DND-41 (cell line): ENCODE measurements at places on chromosomes 4 and X.

DNA sequence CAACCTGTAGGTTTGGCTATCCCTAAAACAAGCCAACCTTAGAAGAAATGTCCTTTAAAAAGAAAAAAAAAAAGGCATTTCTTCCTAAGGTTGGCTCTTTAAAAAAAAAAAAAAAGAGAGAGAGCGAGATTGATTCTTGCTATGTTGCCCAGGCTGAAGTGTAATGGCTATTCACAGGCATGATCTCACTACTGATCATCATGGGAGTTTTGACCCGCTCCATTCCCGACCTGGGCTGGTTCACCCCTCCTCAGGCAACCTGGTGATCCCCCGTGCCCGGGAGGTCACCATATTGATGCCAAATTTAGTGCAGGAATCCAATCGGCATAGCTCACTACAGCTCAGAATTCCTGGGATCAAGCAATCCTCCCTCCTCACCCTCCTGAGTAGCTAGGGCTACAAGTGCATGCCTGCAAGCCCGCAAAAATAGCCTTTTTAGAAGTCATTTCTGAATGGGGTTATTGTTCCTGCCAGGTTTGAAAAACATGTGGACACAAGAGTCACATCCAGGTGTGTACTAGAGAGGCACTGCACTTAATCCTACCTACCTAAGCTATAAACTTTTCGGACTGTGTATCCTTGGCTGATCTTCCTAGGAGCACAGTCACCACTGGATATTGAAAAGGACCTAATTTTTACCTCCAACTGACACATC is 61.4 kb upstream of the ZCCHC13 start:
- no peak overlapping the region for H3K4me3 ChIP-seq
- H3K27me3 ChIP-seq = no peaks in the 10 kb centered on the region
- H3K27ac ChIP-seq = no peak overlapping the region
- H3K36me3 ChIP-seq = peaks cover 54% of the 10 kb centered on the region
- no peak for DNase-seq
- H3K4me1 ChIP-seq = no peaks in the 10 kb centered on the region

GRCh38 chr4:186660403-186660802 is 63.3 kb downstream of the FAT1 start:
- H3K4me1 ChIP-seq = no peaks in the 10 kb centered on the region
- H3K4me3 ChIP-seq = no peak overlapping the region
- H3K27ac ChIP-seq = no peak overlapping the region
- H3K27me3 ChIP-seq = no peaks in the 10 kb centered on the region
- H3K36me3 ChIP-seq = no peaks in the 10 kb centered on the region
- no peak for DNase-seq

GRCh38 chrX:56764153-56764974 is 35.3 kb downstream of the NBDY start:
- H3K36me3 ChIP-seq = peaks cover 18% of the 10 kb centered on the region
- no peaks in the 10 kb centered on the region for H3K27me3 ChIP-seq
- H3K4me3 ChIP-seq = peak overlapping the region; percentile 28; the same call in 1 of the 2 replicates
- peak overlapping the region; percentile 86 for H3K27ac ChIP-seq
- peak; percentile 78 for DNase-seq

DNA sequence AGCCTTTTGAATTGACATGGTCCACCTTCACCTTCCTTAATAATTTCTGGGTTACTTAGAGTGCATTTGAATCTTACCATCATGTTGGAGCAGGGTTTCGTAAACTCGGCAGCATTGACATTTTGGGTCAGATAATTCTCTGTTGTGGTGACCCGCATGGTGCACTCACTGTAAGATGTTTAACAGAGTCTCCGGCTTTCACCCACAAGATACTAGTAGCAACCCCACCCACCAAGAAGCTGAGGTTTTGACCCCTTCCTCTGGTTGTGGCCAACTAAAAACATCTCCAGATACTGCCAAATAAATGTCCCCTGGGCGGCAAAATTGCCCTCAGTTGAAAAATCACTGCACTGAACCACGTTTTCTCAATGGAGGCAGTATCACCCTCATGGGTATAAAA is 62.7 kb downstream of the CHST7 start:
- no peak overlapping the region for H3K27ac ChIP-seq
- H3K4me3 ChIP-seq = no peak overlapping the region
- no peaks in the 10 kb centered on the region for H3K36me3 ChIP-seq
- DNase-seq = no peak
- no peaks in the 10 kb centered on the region for H3K4me1 ChIP-seq
- H3K27me3 ChIP-seq = no peaks in the 10 kb centered on the region

GRCh38 chrX:154718616-154719015 is 32.3 kb downstream of the GAB3 start:
- peak overlapping the region; percentile 43 for H3K4me3 ChIP-seq
- peak overlapping the region; percentile 96 for H3K27ac ChIP-seq
- no peaks in the 10 kb centered on the region for H3K27me3 ChIP-seq
- H3K36me3 ChIP-seq = peaks cover 42% of the 10 kb centered on the region
- H3K4me1 ChIP-seq = peaks cover 69% of the 10 kb centered on the region

DNA sequence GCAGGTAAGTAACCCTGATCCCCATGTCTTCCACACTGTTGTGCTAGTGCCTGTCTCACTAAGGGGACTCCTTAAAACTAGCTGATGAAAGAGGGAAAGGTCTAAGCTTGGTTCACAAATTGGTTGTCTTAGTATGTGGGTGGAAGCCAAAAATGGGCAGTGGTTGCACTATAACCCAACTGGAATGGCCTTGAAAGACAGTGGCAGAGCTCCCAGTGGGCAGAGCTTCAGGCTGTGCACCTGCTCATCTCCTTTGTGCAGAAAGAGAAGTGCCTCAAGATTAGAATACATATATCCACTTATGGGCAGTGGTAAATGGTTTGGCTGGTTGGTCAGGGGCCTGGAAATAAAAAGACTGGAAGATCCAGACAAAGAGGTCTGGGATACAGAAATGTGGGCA is 7.2 kb downstream of the SYN1 start:
- no peaks in the 10 kb centered on the region for H3K4me1 ChIP-seq
- H3K4me3 ChIP-seq = no peak overlapping the region
- H3K27ac ChIP-seq = no peak overlapping the region
- no peak for DNase-seq
- no peaks in the 10 kb centered on the region for H3K27me3 ChIP-seq

DNA sequence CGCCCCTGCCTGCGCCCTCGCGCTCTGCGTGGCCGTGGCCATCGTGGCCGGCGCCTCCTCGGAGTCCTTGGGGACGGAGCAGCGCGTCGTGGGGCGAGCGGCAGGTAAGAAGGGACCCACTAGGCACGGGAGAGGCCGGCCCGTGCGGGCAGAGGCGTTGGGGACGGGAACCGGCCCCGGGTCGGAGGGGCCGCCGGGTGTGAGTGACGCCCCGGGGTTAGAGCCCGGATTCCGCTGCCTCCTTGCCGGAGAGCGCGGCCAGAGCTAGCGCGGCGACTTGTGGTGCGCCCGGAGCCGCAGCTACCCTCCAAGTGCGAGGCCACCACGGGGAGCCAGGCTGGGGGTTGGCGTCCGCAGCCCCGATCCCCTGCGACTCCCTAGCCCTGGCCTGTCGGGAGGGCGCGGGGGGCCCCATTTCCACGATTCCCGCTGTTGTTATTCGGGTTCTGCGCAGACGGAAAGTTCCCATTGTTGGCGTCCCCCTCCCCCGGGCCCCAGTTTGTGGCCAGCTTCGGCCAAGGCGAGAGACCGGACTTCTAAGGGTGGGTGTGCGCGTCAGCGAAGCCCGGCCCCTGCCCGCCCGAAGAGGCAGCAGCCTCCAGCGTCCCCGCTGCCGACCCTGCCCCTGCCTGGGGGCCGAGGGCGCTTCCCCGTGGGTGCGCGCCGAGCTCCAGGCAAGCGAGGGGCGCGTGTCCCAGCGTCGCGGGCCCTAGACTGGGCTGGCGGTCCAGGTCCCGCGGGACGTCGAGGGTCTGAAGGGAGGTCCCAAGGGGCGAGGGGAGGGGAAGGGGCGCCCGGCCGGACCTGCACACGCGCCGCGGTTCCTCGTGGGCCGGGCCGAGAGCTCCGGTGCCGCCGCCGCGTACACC is 1.1 kb downstream of the FGFR3 start:
- no peak overlapping the region for H3K4me3 ChIP-seq
- H3K36me3 ChIP-seq = no peaks in the 10 kb centered on the region
- DNase-seq = no peak
- H3K4me1 ChIP-seq = peaks cover 11% of the 10 kb centered on the region
- no peaks in the 10 kb centered on the region for H3K27me3 ChIP-seq
- no peak overlapping the region for H3K27ac ChIP-seq

GRCh38 chrX:149877636-149878035 is 3.3 kb upstream of the MAGEA8 start:
- no peaks in the 10 kb centered on the region for H3K36me3 ChIP-seq
- no peaks in the 10 kb centered on the region for H3K4me1 ChIP-seq

- DNase-seq = no peak
- H3K27me3 ChIP-seq = no peaks in the 10 kb centered on the region
- H3K4me1 ChIP-seq = no peaks in the 10 kb centered on the region
- H3K27ac ChIP-seq = no peak overlapping the region
- H3K36me3 ChIP-seq = no peaks in the 10 kb centered on the region
These were observed 43.1 kb upstream of the MXD4 start for GRCh38 chr4:2304877-2305561.

GRCh38 chrX:78437621-78438020 is 110.2 kb upstream of the CYSLTR1 start:
- no peak for DNase-seq
- no peak overlapping the region for H3K27ac ChIP-seq
- no peak overlapping the region for H3K4me3 ChIP-seq
- H3K4me1 ChIP-seq = no peaks in the 10 kb centered on the region

- peaks cover 39% of the 10 kb centered on the region for H3K4me1 ChIP-seq
- H3K4me3 ChIP-seq = peak overlapping the region; percentile 88
- peak overlapping the region; percentile 99 for H3K27ac ChIP-seq
- DNase-seq = peak; percentile 71
- peaks cover 45% of the 10 kb centered on the region for H3K36me3 ChIP-seq
These were observed 64.3 kb upstream of the CCDC160 start for GRCh38 chrX:134172588-134173259.

DNA sequence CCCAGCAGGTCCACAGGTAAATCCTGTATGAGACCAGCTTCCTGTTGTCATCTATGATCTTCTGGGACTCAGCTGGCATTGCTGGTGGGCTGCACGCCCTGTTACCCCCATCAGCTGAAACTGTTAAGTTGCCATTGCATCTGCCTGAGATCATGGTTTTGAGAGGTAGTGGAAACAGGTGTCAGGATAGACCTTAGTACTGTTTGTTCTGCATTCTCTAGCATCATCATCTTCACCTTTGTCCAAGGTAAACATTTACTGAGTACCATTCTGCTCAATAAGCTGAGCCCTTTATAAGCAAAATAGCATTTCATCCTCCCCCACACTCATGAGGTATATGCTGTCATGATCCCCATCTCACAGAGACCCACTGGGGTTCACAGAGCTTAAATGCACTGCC is 42.9 kb upstream of the PROM1 start:
- H3K4me1 ChIP-seq = no peaks in the 10 kb centered on the region
- no peak overlapping the region for H3K4me3 ChIP-seq
- no peaks in the 10 kb centered on the region for H3K36me3 ChIP-seq
- peaks cover 27% of the 10 kb centered on the region for H3K27me3 ChIP-seq
- no peak for DNase-seq

DNA sequence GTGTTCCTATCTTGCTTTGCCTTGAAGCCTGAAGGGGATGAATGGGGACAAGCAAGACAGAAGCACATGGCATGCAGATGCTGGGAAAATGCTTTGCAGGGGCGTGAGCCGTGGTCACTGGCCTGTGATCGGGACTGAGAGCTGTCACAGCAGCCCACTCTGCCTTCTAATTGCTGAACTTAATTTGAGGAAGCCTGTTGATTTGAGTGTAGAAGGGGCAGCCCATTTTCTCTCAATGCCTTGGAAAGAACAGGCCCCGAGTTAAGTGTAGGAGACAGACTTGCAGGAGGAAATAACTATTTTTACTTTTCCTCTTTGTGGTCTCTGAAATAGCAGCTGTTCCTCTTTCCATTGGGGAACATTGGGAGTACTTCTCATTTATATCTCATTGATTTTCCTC is 26.1 kb upstream of the TBC1D1 start:
- no peak for DNase-seq
- no peaks in the 10 kb centered on the region for H3K27me3 ChIP-seq
- no peak overlapping the region for H3K27ac ChIP-seq
- H3K4me1 ChIP-seq = no peaks in the 10 kb centered on the region
- H3K4me3 ChIP-seq = no peak overlapping the region

GRCh38 chr4:107216379-107216778 is 180.3 kb upstream of the DKK2 start:
- no peaks in the 10 kb centered on the region for H3K4me1 ChIP-seq
- no peaks in the 10 kb centered on the region for H3K36me3 ChIP-seq
- DNase-seq = no peak
- no peak overlapping the region for H3K4me3 ChIP-seq
- peaks cover 2% of the 10 kb centered on the region for H3K27me3 ChIP-seq
- H3K27ac ChIP-seq = no peak overlapping the region

DNA sequence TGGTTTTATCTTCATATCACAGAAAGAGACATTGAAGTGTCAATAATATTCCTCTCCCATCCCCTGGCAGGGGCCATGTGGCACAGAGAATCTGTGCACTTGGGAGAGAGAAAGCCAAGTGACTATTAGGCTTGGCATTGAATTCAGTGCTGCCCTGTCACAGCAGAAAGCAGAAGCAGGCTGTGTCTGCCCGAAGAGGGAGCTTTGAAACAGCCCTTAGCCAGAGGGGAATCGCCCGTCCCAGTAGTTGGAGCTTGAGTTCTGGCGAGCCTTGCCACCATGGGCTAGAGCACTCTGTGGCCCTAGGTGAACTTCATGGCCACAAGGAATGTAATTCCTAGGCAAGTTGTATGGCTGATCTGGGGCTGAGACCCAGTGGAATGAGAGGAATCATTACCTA is 282.5 kb upstream of the PCDH10 start:
- no peaks in the 10 kb centered on the region for H3K36me3 ChIP-seq
- no peaks in the 10 kb centered on the region for H3K27me3 ChIP-seq
- H3K27ac ChIP-seq = no peak overlapping the region

GRCh38 chr4:78345237-78345636 is 206.3 kb upstream of the ANXA3 start:
- H3K36me3 ChIP-seq = no peaks in the 10 kb centered on the region
- H3K27ac ChIP-seq = no peak overlapping the region
- H3K27me3 ChIP-seq = peaks cover 3% of the 10 kb centered on the region
- DNase-seq = no peak
- H3K4me3 ChIP-seq = no peak overlapping the region
- H3K4me1 ChIP-seq = peaks cover 4% of the 10 kb centered on the region; the same call in 1 of the 2 replicates

DNA sequence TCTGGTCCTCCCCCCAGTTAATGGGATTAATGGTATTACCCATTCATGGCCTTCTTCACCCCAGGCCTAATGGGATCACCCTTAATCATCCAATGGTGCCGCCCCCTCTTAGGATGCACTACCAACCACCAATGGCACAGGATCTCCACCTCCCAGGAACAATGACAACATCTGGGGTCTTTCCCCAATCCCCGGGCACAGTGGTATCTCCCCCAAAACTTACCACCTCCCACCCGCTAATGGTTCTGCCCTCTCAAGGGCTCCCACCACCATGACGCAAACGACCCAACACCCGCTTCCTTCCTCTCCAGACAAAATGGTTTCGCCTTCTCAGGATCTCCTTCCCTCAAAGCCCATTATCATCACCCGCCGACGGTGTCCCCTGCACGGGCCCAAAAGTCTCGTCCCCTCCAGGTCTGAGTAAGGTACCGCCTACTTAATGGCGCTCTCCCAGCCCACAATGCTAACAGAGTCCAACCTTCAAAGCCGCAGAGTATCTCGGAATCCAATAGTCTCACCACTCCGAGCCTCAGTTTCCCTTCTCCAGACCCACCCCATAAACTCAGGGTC is 458 bp downstream of the GRIPAP1 start:
- H3K27me3 ChIP-seq = no peaks in the 10 kb centered on the region
- peak overlapping the region; percentile 97 for H3K27ac ChIP-seq
- H3K4me3 ChIP-seq = peak overlapping the region; percentile 84; the same call in 1 of the 2 replicates

- no peak overlapping the region for H3K4me3 ChIP-seq
- no peak for DNase-seq
- peaks cover 27% of the 10 kb centered on the region for H3K36me3 ChIP-seq
- no peaks in the 10 kb centered on the region for H3K4me1 ChIP-seq
- H3K27me3 ChIP-seq = no peaks in the 10 kb centered on the region
These were observed 17.2 kb downstream of the DHRSX start for GRCh38 chrX:2483398-2484060.
